ENCODE measurements at places on chromosomes 11 and 22.

DNA sequence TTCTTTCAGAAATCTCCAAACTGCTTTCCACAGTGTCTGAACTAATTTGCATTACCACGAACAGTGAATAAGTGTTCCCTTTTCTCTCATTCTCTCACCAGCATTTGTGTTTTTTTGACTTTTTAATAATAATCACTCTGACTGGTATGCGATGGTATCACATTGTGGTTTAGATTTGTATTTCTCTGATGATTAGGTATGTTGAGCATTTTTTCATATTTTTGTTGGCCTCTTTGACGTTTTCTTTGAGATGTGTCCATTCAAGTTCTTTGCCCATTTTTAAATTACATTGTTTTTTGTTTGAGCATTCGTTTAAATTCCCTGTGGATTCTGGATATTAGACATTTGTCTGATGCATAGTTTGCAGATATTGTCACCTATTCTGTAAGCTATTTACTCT, 1639.6 kb upstream of the TENM4 start:
- DNase-seq = no peak

- no peak for DNase-seq
These were observed 67.4 kb upstream of the PRDM11 start for GRCh38 chr11:45079075-45079444.

- DNase-seq = no peak
These were observed 38.1 kb downstream of the DIXDC1 start for GRCh38 chr11:111975076-111975806.

DNA sequence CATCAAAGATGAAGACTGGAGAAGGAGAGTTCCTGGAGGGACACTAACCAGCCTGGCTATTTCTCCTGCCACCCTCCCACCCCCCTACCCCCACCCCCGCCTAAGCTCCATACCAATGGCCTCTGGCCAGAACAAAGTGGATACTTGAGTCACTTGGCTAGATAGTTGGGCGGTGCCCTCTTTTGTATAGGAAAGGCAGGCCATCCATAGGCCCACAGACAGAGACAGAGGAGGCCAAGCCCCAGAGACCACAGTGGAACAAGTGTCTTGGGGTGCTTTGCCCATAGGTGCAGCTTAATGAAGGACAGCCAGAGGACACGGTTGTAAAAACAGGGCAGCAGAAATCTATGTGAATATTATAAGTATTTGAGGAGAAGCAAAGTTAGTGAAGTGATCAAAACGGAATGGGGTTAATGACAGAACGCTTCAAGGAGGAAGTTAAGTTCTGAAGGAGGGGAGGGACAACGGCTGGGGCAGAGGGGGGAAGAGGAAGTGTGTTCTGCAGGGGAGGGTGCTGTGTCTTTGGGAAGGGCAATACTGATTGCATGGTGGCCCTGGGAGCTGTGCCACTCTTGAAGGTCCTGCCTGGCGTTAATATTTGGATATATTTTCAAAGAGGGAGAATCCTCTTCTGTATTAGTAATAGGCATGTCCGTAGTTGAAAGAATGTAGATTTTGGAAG, 32.7 kb downstream of the FLI1 start:
- no peak for DNase-seq

GRCh38 chr22:39498368-39498767, 3.7 kb upstream of the MIEF1 start:
- DNase-seq = no peak

GRCh38 chr22:32042924-32043323, at the start of gene SLC5A1:
Gene SLC5A1, plus strand, starts transcription at chr22:32043261. Its CDS starts 21 bp downstream, at chr22:32043282.
- no peak for DNase-seq

GRCh38 chr11:6968816-6969215, 42.6 kb downstream of the ZNF215 start:
- DNase-seq = no peak

DNA sequence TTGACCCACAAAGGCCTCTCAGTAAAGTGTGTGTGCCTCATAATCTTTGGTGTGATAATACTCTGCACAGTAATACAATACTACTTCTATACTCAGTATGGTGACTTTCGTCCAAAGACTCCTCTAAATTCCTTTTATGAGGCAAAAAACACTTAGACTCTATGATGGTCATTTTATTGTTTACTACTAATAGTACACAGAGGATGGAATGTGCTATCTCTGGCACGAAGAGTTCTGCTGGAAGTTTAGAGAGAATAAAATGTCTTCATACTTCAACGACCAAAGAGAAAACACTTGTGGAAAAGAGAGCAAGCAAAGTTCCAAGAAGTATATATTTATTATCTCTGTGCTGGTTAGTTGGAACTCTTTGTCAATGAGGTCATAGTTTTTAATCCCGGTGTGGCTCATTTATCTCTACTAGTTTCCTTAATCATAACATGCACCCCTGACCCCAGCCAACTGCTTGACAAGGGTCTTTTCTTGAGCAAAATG, 7.5 kb upstream of the CSTF3 start:
- DNase-seq = no peak

All from AG04449 (cell line).